GM04504 (cell line): ENCODE measurements at places on chromosomes 4 and X.

DNA sequence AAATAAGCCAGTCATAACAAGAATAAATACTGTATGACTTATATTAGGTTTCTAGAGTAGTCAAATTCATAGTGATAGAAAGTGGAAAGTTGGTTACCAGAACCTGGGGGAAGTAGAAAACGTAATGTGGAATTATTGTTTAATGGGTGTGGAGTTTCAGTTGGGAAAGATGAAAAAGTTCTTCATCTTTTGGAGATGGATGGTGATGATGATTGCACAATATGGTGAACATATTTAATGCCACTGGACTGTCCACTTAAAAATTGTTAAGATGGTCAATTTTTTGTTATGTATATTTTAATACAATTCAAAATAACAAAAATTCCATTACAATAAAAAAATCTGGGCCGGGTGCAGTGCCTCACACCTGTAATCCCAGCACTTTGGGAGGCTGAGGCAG lies 289.6 kb downstream of the ZIC3 start:
- no peak for DNase-seq

- DNase-seq, result no peak
Observed at GRCh38 chr4:184395451-184395917, 78.9 kb downstream of the IRF2 start.

GRCh38 chr4:126404549-126404948 lies 1089.8 kb downstream of the FAT4 start:
- no peak for DNase-seq

- no peak for DNase-seq
Observed at GRCh38 chr4:157572951-157573350, 352.4 kb downstream of the GRIA2 start.

DNA sequence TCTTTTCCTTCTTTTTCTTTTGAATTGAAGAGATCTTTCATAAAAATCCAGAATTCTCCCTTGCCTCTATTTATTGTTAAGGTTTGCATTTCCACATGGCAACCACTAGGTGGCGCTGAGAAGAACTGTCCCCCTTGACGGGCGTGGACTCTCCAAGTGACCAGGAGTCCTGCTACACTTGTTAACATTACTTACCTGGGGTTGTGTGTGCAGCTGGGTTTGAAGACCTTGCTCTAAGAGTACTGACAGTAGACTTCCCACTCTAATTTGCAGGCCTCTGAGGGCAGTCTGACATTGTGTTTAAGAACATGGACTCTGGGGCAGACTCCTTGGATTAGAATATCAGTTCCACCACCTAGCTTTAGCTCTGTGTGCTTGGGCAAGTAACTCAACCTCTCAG lies 52.8 kb downstream of the GPRIN3 start:
- peak; percentile 2 for DNase-seq

DNA sequence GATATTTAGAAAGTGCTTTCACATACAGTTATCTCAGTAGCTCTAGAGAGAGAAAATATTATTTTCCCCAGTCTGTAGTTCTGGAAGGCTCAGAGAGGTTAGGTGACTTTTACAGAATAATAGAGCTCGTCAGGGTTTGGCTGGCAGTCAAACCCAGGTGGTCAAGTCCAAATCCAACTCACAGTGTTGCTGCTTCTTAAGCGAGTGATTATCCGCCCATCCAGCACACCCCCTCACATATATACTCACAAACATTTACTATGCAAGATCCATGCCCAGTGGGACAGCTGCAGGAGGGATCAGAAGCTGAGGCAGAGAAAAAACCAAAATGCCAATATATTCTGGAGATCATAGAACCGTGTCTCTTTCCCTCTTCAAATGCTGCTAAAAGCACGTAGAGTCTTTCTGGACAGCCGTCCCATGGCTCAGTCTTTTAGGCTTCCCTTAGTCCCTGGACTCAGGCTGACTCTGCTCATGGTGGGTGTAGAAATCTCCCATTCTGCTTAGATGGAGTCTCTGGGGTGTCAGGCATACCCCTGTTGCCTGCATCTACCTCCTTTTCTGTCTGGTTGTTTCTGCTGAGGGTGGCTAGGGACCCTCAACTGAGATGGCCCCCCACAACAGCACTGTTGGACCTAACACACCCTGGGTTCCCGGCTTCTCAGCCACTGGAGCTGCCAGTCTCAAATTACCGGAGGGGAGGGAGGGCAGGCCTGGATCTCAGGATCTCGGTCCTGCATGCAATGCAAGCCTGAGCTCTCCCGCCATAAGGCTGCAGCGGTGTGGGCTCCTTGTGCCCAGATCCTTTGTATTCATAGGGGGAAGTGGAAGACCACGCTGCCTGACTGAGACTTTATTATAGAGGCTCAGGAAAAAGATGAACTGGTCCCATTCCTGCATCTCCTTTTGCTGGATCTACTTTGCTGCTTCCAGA lies at the start of gene CHRNA9:
Gene CHRNA9, plus strand, starts transcription at position 743 of the 934 bp plus-strand sequence. Its CDS starts 135 bp downstream, at position 878.
- no peak for DNase-seq

DNA sequence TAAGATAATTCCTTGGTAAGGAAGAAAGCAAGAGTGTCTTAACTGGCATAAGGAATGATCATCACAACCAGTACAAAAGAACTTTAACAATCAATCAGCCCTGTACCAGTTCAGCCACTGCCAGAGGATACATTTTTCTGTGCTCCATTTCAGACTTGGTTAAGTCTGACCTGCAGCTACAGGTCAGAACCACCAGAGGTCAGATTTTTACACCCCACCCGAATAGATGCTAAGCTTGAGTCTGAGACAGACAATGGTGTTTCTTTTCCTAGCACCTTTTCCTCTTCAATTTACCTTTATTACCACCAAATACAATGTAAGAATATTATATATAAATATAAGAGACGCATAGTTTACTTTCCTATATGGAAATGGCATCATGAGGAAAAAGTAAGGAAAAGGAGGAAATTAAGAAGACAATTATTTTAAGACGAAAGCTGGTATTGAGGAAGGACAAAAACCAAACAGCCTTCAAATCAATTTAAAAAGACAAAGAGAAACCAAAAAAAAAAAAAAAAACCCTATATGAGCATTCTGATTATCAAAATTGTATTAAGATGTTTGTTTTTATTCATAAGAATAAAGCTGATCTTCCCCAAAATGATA lies 215.3 kb upstream of the TTC29 start:
- peak; percentile 20 for DNase-seq

- no peak for DNase-seq
Observed at GRCh38 chrX:124386401-124386800, 40.0 kb downstream of the SH2D1A start.

DNA sequence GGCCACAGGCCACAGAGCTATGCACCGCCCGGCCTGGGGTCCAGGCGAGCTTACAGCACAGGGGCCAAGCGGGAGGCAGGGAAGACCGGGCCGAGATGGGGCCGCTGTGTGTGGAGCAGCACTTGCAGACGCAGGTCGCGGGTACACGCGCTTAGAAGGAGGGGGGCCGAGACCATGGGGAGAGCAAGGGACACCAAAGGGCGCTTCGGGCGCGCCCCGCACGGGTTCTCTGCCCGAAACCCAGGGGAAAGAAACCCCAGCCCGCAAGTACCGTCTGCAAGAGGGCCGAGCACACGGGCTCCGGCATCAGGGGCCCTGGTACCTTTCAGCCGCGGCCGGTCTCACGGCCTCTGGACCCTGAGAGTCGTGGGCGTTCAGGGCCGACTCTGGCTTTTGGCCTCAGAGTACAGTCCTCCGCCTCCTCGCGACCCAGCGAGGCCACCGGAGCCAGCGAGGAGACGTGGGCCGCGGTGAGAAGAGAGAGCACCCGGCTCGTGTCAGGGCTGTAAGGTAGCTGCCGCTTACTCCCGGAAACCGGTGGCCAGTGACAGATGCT lies 342 bp downstream of the EOLA2 start:
- DNase-seq, result no peak

DNA sequence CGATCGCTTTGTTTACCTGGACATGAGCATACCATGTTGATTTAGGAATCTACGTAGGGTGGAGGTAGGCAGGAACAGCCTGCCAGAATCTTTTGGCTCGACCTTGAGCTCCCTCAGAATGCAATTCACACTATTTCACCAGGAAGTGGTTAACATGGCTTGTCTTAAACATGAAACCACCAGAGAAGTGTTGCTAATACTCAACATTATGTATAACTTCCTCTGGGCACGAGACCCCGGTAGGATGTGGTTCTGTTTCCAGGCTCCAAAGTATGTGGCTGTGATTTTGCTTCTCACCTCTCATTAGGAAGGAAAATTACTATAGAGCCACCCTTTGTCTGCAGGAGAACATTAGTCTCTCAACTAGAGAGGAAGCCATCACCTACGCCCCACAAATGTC lies 59.0 kb upstream of the VCX3B start:
- no peak for DNase-seq

GRCh38 chr4:83364312-83364711 lies 29.7 kb upstream of the HPSE start:
- no peak for DNase-seq

GRCh38 chrX:121733514-121733913 lies 686.1 kb downstream of the GLUD2 start:
- peak; percentile 6 for DNase-seq

DNA sequence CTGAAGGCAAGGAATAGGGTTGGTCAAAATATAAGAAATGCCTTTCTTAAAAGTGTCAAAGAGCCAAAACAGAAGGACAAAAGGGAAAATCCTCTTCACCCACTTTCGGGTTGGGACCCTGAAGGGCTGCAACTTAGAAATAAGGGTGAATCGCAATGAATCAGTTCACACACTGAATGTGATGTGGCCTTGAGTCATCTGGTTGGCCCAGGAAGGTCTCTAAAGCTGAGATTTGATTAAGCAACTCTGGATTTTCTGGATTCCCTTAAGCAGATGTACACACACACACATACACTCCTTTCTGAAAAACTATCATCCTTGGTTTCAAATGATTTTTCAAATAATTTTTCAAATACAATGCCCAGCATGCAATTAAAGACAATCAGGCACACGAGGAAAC lies 13.1 kb downstream of the TAB3 start:
- peak; percentile 32 for DNase-seq

- peak; percentile 80 for DNase-seq
Observed at GRCh38 chr4:128776794-128777216, 32.7 kb upstream of the JADE1 start.

DNA sequence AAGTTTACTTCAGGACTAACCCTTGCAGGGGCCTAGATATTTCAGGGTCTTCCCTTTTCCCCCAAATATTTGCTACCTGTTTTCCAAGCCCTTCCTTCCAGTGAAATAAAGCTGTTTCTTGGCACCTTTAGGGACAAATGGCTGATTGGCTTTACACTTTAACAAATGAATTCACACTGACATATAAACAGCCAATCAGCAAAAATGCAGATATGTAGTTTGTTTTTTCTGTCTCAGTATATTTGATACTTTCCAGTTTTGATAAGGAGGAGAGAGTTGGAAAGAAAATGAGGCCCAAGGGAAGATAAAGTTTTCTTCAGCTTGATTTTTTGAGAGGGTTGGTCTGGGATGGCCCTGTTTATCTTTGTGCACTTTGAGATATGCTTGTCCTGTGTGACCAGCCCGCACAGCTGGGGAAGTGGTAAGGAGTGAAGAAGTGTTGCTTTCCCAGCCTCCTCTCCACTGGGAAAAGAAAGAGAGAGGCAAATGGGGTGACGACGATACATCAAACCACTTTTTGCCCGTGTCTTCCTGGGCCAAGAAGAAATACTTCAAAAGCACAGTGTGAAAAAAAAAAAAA lies 67.5 kb downstream of the MGST2 start:
- no peak for DNase-seq

GRCh38 chr4:54882616-54883015 lies 224.9 kb downstream of the KIT start:
- no peak for DNase-seq

- DNase-seq, result no peak
Observed at GRCh38 chr4:2797545-2798305, 4.8 kb downstream of the SH3BP2 start.

GRCh38 chr4:119697887-119698393 lies 69.3 kb upstream of the PDE5A start:
- no peak for DNase-seq

DNA sequence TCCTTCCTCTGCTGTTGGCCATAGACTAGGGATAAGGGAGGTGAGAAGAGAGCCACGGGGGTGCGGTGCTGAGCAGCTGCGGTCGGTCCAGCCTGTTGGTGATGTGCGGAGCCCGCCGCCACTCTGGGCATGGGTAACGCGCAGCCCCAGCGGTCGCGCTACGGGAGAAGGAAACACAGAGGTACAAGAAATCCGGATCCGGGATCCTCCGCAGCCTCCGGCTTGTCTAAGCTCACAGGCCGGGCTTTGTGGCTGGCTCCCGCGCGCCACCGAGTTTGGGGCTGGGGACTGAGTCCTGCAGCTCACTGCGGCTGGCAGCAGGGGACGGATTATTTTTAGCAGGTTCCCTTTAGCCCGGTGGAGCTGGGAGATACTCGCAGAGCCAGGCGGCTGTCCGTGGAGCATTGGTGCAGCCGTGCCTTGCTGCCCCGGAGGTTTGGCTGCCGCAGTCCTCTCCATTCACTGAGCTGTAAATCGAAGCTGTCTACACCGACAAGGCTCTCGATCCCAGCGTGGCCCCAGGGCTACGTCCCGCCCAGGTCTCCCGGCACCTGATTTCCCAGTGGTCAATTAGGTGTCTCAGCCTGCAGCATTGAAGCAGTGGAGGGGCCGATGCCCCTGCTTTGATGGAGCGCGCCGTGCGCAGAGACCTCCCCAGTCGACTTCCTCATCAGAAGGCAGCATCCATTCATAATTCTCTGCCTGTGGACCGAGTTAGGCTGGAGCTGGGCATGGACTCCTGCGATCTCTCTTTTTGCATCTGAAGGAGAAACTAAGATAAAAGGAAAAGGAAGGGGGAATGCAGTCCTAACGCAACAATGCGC lies 81.9 kb upstream of the SCML1 start:
- DNase-seq, result no peak

DNA sequence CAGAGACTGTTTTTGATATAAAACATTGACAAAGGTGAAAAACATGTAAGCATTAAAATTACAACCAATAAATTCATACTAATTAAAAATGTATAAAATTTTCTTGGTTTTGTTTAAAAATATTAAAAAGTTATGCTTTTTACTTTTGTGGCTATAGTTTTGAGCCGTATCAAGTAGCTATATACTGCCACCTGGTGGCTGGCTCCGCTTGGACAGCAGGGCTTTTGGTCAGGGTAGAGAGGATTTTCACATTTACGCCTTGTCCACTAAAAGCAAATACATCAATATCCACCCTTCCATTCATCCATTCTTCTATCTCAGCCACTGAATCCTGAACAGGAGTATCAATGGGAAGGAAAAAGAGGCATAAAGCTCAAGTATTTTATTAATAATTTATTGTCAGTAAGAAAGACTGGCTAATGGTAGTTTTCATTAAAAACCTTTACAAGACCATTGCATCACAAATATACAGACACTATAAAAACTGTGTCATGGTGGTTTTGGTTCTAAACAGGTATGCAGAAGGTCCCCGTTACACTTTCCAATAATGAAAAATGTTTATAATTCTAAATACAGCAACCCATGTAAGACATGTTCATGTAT lies 32.1 kb upstream of the MTNR1A start:
- DNase-seq, result no peak

- DNase-seq, result no peak
Observed at GRCh38 chrX:102959471-102959870, 22.4 kb downstream of the RAB40AL start.

GRCh38 chr4:80011636-80012236 lies 61.3 kb downstream of the ANTXR2 start:
- DNase-seq, result peak; percentile 31

- DNase-seq, result no peak
Observed at GRCh38 chr4:60020389-60020788, 1179.7 kb upstream of the ADGRL3 start.

GRCh38 chr4:159027535-159027934 lies 75.3 kb upstream of the RAPGEF2 start:
- no peak for DNase-seq

- no peak for DNase-seq
Observed at GRCh38 chr4:176817204-176817603, 24.5 kb upstream of the VEGFC start.
